ENCODE measurements at places on chromosomes 3 and 15. TPM values are rescaled to one million over a fixed set of nuclear protein-coding genes. Genes with fewer than 3 reads are reported as not detected.

The PRKCI gene
- total RNA-seq = 23.1 TPM

The AADACL2 gene
- not detected for total RNA-seq

The ATP8B4 gene
- 3.6 TPM for total RNA-seq

The CELF6 gene
- 0.20 TPM for total RNA-seq

The TGM4 gene
- total RNA-seq = under 0.01 TPM

The LSMEM2 gene
- total RNA-seq = not detected

The NANOGP8 gene
- not detected for total RNA-seq

The ZNF80 gene
- total RNA-seq = not detected

The FAM81A gene
- total RNA-seq = not detected

The PCOLCE2 gene
- not detected for total RNA-seq

The RTP4 gene
- total RNA-seq = 2.8 TPM

The CLRN1 gene
- not detected for total RNA-seq

The ARL14 gene
- not detected for total RNA-seq

The HACD2 gene
- 22.4 TPM for total RNA-seq

The MELTF gene
- 0.40 TPM for total RNA-seq

The TEX55 gene
- total RNA-seq = not detected

The MORC1 gene
- total RNA-seq = not detected

The DAZL gene
- not detected for total RNA-seq

The AMOTL2 gene
- total RNA-seq = 98.2 TPM

The ACKR2 gene
- total RNA-seq = 4.8 TPM

The RAB6B gene
- total RNA-seq = 0.65 TPM

The XYLB gene
- total RNA-seq = 1.3 TPM

The CCR2 gene
- not detected for total RNA-seq

The IRAK2 gene
- 27.0 TPM for total RNA-seq

The PLA2G4E gene
- not detected for total RNA-seq

The CHRNA7 gene
- 0.65 TPM for total RNA-seq

The BUB1B gene
- 10.5 TPM for total RNA-seq

The MRPL47 gene
- 19.8 TPM for total RNA-seq

Measured in lung microvascular endothelial cell (primary cell).